T-helper 17 cell (primary cell): ENCODE measurements at places on chromosomes 7 and 10.

GRCh38 chr10:71575934-71576801 lies 143.4 kb downstream of the C10orf105 start:
- DNase-seq = no peak

DNA sequence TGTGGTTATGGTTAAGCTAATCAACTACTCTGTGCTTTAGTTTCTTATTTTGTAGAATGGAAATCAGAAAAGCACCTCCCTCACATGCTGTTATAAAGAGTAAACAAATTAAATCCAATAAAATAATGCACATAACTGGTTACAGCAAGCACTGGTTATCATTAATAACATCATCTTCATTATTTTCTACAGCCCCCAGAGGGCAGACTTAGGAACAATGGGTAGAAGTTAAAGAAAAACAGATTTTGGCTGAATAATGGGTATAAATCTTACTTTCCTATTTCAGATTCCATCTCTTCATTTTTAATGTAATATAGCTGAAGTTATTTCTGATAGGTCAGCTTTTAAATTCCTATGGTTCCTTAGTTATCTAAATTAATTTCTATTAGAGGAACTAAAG lies 126.5 kb downstream of the DOCK4 start:
- no peak for DNase-seq

DNA sequence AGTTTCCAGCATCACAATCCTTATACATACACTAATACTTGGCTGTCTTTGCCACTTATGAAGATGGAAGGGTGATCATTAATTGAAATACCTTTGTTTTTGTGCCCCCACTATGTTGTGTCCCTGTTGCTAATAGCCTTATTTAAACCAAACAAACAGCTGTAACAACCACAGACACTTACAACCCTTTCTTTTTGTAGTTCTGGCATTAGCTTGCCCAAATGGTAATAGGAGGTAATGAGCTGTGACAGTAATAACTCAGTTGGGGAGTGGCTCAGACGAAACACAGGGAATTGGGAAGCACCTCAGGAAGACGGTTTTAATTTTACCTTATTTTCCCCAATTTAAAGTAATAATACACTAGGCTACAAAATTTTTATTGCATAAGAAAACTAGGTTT lies 83.4 kb downstream of the MDFIC start:
- no peak for DNase-seq

GRCh38 chr10:22253580-22253882 lies 35.7 kb upstream of the EBLN1 start:
- DNase-seq = peak; percentile 29

DNA sequence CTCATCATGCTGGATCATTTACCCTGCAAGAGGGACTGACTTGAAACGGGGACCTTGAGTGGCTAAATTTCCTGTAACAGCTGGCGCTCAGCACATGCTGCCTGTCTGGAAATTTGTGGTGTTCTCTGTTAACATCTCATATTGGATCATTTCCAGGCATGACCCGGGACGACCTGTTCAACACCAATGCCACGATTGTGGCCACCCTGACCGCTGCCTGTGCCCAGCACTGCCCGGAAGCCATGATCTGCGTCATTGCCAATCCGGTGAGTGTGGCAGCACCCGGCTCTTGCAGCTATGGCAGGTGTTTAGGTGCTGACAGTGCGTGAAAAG lies 9.9 kb downstream of the MDH2 start:
- no peak for DNase-seq

GRCh38 chr7:6165075-6165474 lies 107.3 kb downstream of the CYTH3 start:
- DNase-seq = no peak

GRCh38 chr7:78296644-78297371 lies 498.2 kb downstream of the PHTF2 start:
- no peak for DNase-seq

DNA sequence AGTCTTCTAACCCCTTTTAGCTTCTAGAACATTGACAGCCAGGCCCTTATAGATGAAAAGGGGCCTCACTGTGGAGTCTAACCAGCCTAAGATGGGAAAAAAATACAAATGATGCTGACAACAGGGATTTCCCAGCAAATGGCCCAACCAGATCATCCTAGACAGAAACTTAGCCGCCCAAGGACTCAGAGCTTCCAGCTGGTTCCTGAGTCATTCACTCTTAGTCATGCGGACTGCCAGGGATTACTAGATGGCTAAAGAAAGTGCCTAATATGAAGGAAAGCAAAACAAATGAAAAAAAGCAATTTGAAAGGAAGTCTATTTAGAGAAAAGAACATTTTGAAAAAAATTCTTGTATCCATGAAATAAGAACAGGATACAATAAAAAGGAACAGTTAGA lies 23.7 kb downstream of the TSPAN14 start:
- no peak for DNase-seq

GRCh38 chr10:128958834-128959690 lies 508.0 kb upstream of the MGMT start:
- DNase-seq = no peak

DNA sequence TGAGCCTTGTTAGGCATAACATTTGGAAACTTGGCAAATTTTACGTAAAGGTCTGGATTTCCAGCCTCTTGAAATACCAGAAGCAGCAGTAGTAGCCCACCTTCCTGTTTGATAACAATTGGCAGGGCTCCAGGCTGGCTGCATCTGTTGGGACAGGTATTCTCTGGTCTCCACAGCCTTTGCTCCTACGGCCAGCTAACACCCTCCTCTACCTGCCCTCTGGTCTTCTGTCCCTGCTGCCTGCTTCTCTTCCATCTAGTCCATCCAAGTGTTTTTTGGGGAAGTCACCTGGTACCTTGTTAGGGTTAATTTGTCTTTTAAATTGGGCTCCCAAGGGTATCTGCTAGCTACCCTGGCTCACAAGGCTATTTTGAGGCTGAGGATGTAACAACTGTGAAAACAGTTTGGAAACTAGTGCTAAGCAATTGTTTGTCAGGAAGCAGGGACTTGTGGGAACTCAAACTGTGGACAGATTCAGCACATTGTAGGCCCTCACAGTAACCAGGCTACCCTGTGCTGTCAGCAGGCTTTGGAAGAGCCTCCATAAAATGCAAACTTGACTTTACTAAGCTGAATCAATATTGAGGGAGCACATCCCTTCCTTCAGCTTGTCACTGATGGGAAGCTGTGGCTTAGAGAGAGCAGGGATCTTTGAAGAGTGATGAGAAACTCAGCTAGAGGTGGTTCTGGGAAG lies 8.5 kb downstream of the RPS24 start:
- DNase-seq = no peak

DNA sequence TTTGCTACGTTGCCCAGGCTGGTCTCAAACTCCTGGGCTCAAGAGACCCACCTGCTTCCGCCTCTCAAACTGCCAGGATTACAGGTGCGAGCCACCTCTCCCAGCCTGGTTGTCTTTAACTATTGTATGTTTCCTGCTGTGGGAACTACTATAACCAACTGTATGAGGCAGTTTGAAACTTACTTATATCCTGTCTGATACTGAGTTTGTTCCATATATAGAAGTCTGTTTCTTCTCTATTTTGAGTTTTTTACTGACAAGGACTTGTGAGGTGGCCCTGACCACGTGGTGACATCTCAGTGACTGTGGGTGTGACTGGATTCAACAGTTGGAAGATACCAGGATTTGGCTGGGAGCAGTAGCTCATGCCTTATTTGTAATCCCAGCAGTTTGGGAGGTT lies 14.2 kb downstream of the FBH1 start:
- no peak for DNase-seq

GRCh38 chr10:101818872-101819633 lies 809 bp upstream of the OGA start:
- DNase-seq = no peak

GRCh38 chr7:2248984-2249694 lies 7.1 kb downstream of the NUDT1 start:
- DNase-seq = no peak

DNA sequence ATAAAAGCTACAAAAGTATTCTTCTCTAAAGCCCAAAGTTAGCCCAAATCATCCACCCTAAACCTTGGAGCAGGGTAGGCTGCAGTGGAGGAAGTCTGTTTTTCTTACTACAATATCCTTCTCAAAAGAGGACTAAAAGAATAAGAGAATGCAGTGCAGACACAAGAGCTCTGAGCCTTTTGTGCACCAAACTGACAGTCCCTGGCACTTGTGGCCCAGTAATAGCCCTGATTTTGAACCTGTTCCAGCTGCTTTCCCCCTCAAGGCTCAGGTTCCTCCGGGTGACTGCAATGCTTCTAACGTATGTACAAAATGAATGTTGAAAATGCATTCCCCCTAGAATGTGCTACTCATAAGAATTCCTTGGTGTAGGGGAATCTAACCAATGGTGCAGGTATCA lies 154.4 kb downstream of the JAZF1 start:
- DNase-seq = no peak

- DNase-seq = no peak
Observed at GRCh38 chr7:82081644-82082224, 311.9 kb upstream of the HGF start.

GRCh38 chr10:30963992-30964930 lies 67.4 kb downstream of the ZNF438 start:
- DNase-seq = no peak
